Stimulated activated CD8-positive, alpha-beta memory T cell treated with anti-CD3 and anti-CD28 coated beads, Interleukin-12 subunit alpha, Interleukin-12 subunit beta, amount 100 ng/mL, for 4 hours (primary cell): ENCODE measurements at places on chromosomes 6 and 20.
A peak's percentile ranks its signal among the peaks of the same experiment; 100 is the strongest.

DNA sequence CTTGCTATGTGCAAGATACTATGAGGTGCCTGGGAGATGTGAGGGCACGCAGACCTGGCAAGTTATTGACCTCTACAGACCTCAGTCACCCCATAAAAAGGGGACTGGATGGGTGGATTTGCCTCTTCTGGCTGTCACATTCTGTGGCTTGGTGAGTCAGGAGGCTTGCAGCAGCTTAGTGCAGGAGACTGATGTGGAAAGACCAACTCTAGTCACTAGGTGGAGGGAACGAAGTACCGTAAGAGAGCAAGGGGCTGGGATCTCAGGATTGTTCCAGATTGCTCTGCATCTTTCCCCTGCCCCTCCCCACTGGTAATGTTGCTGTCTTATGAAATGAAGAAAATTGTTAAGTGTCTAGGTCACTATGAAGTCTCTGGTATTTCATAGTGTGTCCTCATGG is 3.3 kb downstream of the MAPRE1 start:
- DNase-seq: no peak

- no peak for DNase-seq
Observed at GRCh38 chr6:5486214-5486613, 224.9 kb downstream of the FARS2 start.

- no peak for DNase-seq
Observed at GRCh38 chr20:32321390-32321789, 36.7 kb upstream of the ASXL1 start.

DNA sequence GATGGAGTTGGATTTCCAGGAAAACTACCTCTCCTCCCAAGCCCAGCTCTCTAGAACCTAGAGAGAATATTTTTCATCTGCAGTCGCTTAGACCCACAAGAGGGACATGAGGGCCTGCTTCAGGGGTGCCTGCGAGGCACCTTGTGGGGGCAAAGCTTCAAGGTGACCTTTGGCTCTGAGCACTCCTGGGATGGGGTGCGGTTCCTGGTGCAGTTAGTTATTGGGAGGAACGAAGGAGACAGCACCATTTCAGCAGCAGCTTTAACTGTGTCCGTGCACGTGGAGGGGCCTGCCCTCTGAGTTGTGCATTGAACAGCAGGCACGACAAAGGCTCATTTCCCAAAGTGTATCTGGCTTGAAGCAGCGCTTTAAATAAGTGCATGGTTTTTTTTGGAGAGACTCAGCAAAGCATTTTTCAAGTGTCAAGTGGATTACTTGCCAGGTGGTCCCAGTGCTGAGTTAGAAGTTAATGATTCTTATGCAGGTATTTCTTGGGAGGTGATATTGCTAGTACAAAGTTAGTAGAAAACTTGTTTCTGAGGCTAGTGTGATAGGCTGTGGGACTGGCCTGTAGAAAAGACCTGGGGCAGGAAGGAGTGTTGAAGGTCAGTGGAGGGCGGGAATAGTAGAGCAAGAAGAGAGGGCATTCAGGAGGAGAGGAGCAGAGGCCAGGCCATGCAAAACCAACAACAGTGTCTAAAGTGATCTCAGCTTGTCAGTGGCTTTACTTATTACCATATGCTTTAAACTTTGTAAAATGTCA is 3.8 kb downstream of the IGF2R start:
- DNase-seq: no peak

- no peak for DNase-seq
Observed at GRCh38 chr6:38310061-38310460, 329.7 kb downstream of the BTBD9 start.

GRCh38 chr6:11459079-11459610 is 78.4 kb upstream of the TMEM170B start:
- DNase-seq: no peak

DNA sequence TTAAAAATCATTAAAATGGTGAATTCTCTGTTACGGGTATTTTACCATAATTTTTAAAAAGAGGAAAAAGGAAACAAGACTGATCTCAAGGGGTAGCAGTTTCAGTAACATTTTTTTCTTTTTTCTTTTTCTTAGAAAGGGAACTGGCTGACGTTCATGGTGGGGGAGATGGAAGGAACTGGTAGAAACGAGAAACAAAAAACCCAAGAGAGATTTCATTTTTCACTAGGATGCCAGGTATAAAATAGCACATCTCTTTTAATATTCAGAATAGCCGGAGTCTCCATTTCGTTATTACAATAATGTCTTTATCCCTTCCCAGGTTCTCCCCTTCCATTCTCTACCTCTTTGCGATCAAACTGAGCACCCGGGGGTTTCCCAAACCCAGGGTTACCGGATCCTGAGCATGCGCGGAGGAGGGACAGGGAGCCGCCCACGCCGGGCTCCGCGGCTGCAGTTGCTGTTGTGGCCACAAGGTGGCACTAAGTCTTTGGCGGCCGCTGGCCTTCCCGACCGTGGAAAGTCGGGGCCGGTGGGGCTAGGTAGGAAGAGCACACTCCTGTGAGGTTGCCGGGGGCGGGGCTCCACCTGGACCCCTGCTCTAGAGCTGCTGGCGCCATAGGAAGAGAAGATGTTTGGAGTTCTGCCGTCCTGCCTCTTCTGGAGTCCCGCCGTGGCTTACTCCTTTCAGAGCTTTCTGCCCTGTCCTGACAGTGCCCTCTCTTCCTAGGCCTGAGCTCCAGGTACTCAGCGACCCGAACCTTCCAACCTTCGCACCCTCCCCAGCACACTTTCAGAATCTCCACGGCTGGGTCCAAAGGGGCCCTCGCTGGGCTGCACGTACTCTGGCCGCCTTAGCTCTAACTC is 146.8 kb downstream of the SH3BGRL2 start:
- DNase-seq: peak; percentile 77

GRCh38 chr6:5089481-5090438 is 4.6 kb downstream of the PPP1R3G start:
- DNase-seq: no peak
